Stimulated activated CD4-positive, alpha-beta T cell treated with anti-CD3 and anti-CD28 coated beads, TNF-alpha, amount 100 ng/mL, for 1 hour (primary cell): ENCODE measurements at places on chromosomes 12 and 14.

GRCh38 chr12:42926232-42926631 lies 336.7 kb upstream of the PRICKLE1 start:
- DNase-seq, result no peak

- no peak for DNase-seq
Measured at GRCh38 chr14:97538749-97539410, 741.7 kb downstream of the VRK1 start.

DNA sequence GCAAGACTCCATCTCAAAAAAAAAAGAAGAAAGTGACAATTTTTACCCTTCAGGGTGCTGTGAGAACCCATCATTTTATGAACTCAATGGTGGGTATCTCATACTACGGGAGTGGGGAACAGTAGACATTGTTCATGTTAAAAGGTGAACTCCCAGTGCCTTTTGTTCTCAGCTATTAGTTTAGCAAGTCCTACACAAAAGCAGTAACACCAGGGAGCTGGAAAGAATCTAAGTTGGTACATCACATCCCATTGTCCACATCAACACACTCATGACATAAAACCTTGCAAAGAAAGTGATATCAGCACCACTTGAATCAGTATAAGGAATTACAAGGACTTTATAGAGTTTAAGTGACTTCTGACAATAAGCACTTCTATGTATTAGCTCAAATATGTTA lies 47.4 kb upstream of the ABCC9 start:
- no peak for DNase-seq

GRCh38 chr12:94126067-94126466 lies 22.3 kb upstream of the PLXNC1 start:
- DNase-seq, result no peak

- DNase-seq, result no peak
Measured at GRCh38 chr12:95820096-95820703, 29.6 kb upstream of the NTN4 start.

- no peak for DNase-seq
Measured at GRCh38 chr12:121823101-121823726, 19.4 kb downstream of the SETD1B start.

DNA sequence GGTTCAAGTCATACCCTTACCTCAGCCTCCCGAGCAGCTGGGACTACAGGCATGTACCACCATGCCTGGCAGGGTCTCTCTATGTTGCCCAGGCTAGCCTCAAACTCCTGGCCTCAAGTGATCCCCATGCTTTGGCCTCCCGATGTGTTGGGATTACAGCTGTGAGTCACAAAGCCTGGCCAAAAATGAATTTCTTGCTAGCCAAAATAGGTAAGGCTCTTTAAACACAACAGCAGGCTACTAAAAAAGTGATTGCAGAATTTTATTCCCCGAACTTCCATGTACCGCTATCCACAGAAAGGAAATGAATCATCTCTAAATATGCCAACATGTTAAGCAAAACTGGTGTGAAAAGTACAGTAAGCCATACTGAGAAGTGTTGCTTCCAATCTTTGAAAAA lies 50.6 kb downstream of the WDHD1 start:
- DNase-seq, result no peak

GRCh38 chr14:59482541-59483331 lies 1.5 kb downstream of the L3HYPDH start:
- no peak for DNase-seq

- no peak for DNase-seq
Measured at GRCh38 chr14:76405627-76406026, 29.7 kb downstream of the ESRRB start.
